ENCODE measurements at places on chromosomes 11 and 22.

DNA sequence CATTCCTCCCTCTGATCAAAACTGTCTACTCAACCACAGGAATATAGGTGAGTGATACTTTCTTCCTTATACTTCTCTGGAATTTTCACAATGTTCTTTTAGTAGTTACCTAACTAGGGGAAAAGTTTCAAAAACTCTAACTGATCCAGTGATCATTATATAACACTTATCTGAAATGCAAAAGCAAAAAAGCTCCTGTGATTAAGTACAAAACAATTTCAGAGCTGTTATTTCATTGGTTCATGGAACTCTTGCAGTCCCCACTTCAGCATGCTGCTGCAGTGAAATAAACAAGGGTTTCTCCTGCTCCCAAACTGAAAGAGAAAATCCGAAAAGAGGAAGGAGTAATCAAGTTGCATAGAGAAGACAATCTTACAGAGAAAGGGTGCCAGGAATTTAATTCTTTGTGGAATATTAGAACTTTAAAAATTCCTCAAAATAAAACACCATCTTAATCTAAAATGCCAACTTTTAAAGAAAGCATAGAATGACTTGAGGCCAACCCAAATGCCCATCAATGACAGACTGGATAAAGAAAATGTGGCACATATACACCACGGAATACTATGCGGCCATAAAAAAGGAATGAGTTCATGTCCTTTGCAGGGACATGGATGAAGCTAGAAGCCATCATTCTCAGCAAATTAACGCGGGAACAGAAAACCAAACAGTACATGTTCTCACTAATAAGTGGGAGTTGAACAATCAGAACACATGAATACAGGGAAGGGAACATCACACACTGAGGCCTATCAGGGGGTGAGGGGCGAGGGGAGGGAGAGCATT is 20.3 kb downstream of the PPP2R1B start:
- DNase-seq = no peak

GRCh38 chr11:119991669-119992068 is 146.2 kb downstream of the TRIM29 start:
- DNase-seq = no peak

- DNase-seq = no peak
Measured at GRCh38 chr11:6405052-6405667, 13.7 kb downstream of the APBB1 start.

GRCh38 chr11:113781682-113782081 is 2.1 kb downstream of the CLDN25 start:
- no peak for DNase-seq

GRCh38 chr11:33774736-33775466 is 581 bp upstream of the FBXO3 start:
- DNase-seq = no peak

DNA sequence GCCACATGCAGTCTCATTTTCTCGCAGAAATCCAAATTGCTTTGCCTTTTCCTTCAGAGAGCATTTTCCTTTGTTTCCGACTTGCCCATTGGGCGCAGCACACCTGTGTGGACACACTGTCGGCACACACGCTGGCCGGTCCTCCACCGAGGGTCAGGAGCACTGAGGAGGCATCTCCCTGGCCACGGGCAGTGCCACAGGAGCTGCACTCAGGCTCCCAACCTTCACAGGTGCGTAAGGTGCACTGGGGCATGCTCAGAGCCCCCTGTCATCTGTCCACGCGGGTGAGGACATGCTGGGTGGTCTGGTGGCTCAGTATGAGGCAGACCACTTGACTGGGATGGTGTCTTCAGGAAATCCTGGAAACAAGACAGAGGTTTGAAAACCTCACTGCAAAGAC is 779.1 kb downstream of the BRD1 start:
- DNase-seq = no peak

GRCh38 chr11:120660024-120660565 is 148.5 kb downstream of the GRIK4 start:
- DNase-seq = no peak

DNA sequence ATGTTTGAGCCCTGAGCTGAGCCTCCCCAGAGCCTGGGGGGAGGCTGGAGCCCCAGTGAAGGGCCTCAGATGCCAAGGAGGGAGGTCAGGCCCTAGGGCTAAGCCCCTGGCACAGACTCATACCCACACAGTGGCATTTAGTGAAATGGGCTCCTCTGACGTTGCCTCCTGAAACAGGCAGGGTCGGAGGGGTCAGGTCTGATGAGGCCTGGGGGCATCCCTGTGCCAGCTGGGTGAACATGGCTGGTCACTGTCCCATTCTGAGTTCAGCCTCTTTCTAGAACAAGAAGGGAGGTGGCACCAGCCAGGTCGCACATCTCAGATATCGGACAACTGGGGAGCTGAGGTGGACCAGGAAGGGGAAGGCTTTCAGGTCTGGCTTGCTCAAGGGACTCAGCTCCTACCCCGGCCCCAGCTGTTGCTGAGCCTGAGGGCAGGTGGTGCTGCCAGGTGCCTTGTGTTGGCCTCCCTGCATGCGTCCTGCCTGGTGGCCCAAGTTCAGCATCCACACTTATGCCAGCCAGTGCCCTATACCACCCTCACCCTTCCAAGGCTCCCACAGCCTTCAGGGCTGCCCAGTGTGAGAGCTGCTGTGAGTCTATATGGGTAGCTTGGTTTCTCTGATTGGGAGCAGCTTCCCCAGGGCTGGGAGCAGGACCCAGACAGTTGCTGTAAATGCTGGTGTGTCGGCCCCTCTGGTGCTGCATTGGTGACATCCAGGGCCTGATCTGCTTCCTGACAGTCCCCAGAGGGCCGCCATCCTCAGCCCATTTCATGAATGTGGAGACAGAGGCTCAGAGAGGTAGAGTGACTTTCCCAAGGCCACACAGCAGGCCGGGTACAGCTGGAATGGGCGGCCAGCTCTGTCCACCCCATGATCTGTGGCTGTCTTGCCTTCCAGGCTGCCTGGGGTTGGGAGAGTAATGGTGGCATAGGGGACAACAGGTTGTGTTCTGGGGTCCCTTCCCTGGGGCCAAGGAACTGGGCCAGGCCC is 32.8 kb upstream of the PPARA start:
- DNase-seq = no peak

GRCh38 chr11:94148189-94148588 is 19.5 kb downstream of the PANX1 start:
- DNase-seq = no peak
